ENCODE measurements at places on chromosomes 1 and 21.
A peak's percentile ranks its signal among the peaks of the same experiment; 100 is the strongest.

- DNase-seq: peak; percentile 66
Observed at GRCh38 chr21:42187976-42188653, 30.8 kb upstream of the ABCG1 start.

DNA sequence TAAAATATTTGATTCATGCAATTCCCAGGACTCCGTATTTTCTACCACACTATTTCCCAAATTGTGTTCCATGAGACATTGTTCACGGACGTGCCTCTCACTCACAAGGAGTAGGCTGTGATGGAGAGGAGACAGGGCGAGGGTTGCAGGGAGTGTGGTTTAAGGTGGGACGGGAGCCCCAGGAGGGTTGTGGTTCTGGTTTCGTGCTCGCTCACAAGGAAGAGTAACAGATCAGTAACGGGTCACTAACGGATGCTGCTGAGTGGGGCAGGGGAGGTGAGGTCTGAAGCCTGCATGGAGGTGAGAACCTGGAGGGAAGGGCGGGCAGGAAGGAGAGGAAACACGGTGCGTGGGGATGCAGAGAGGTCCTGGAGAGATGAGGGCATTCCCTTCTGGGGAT lies 28.8 kb downstream of the TFF3 start:
- DNase-seq: no peak

DNA sequence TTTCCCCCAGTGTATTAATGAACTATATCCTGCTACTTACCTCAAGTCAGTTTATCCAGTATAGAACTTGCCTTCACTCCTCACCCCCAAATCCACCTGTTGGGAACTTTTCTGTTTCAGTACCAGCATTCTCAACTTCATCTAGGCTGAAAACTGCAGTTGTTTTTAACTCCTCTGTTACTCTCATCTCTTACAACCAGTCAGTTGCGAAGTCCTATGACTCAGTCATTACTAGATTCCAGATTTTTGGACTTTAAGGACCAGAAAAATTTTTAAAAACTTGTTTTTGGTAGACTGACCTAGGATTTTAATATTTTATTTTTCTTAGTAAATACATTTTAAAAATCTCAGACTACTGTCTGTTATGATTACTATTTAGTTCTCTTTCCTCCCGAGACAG lies 8.1 kb downstream of the GNAI3 start:
- DNase-seq: no peak

- no peak for DNase-seq
Observed at GRCh38 chr1:154730986-154731489, 123.1 kb upstream of the ADAR start.

DNA sequence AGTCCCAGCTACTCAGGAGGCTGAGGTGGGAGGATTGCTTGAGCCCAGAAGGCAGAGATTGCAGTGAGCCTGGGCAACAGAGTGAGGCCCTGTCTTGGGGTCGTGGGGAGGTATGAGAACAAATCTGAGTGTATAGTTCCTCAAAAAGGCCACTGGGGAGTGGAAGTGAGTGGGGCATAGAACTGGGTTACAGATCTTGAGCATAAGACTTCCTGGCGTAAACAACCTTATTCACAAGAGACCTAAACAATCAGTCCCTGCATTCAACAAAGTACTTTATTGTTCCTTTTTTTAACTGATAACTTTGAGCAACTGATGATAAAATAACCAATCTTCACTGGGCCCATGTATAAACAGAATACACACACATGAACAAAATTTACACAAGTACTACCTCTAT lies 72.7 kb upstream of the MUTYH start:
- no peak for DNase-seq

- DNase-seq: no peak
Observed at GRCh38 chr21:35298757-35299156, 249.7 kb upstream of the RUNX1 start.

DNA sequence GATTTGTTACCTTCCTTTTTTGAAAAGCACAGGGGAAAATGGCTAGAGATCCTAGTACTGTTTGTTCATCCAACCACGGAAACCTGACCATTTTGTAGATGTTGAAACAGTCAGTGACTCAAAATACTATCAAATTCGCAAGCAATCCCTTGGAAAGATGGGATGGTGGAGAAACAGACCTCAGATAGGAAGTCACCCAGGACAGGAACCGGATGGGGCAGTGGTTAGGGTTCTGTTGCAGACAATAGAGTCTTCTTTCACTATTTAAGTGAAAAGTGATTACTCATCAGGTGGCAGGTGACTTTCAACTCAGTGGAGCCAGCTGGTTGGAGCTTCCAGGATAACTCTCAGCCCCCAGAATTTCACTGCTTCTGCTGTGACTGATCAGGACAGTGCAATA lies 17.0 kb downstream of the LHX4 start:
- DNase-seq: no peak

DNA sequence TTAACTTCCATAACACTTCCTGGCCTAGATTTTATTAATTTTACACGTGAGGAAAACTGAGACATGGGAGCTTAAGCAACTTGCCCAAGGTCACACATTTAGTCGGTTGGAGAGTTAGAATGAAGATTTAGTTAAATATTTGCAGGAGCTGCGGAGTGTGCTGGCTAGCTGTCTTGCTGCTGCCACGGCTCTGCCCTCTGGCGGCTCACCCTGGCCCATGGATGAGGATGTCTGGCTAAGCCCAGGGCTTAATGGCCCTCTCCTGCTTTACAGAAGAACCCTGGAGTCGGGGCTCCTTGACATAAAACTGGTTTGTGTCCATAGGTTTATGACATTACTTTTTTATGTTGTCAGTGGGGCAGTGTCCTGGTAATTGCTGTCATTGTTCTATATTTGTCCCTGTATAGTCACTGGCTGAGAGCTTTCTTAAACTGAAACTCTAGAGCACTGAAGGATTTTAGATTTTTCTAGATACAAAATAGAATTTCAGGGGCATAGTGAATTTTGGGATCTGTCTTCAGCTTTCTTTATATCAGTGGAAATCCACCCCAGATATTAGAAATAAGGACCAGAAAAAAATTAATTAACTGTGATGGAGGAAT lies 88.9 kb upstream of the WLS start:
- no peak for DNase-seq

GRCh38 chr21:26966649-26967061 lies 233 bp downstream of the ADAMTS5 start:
- no peak for DNase-seq

DNA sequence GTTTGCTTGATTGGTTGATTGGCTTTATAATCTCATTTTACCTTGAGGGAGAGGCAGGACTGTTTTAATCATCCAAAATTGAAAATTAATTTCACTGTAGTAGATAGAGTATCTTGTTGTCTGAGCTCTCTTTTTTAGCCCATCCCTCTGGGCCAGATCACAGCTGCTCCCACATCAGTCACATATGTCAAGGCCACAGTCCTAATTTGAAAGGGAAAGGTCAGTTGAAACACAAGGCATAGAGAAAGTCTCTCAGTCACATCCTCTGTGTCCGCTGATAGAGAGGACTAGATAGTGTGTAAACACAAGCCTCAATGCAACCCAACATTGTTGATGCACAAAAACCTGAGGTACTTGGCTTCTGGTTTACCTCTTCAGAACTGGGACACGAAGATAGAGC lies 6.8 kb downstream of the C1orf74 start:
- no peak for DNase-seq

DNA sequence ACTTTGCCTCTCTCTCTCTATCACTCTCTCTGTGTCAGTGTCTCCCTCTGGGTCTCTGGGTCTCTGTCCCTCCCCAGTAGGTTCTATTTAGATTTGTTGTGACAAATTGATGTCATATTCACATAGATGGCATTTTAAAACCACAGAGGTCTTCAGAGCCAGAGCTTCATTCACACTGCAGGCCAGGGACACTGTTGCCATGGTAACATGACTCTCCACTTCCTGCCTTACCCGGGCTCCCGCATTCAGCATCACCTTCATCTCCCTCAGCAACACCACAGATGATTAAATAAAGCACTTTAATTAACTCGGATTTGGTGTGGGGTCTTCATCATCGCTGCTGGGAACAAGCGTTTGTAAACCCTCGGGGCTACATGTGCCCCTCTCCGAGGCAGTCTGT lies 132.6 kb downstream of the ETS2 start:
- no peak for DNase-seq

DNA sequence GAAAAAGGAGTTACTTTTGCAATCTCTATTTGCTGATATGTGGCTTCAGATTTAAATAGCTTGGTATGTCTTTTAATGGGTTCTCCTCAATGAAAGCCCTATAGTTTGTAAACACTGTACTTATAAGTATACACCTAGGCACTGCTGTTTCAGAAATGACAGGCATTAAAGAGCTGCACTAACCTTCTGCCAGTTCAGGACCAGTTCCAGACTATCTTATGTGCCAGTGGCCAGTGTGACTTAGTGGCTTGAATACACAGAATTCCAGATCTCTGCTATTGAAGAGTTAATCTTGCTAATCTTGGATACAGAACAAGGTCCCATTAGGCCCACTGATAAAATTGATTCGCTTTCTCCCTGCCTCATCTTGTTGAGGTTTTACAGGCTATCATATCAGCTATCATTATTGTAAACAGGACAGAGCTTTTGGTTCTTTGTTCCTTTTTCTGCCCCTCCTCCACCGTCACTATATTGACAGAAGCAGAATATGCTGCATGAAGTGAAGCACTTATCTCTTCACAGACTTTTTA lies 337.5 kb downstream of the LRRIQ3 start:
- DNase-seq: no peak

DNA sequence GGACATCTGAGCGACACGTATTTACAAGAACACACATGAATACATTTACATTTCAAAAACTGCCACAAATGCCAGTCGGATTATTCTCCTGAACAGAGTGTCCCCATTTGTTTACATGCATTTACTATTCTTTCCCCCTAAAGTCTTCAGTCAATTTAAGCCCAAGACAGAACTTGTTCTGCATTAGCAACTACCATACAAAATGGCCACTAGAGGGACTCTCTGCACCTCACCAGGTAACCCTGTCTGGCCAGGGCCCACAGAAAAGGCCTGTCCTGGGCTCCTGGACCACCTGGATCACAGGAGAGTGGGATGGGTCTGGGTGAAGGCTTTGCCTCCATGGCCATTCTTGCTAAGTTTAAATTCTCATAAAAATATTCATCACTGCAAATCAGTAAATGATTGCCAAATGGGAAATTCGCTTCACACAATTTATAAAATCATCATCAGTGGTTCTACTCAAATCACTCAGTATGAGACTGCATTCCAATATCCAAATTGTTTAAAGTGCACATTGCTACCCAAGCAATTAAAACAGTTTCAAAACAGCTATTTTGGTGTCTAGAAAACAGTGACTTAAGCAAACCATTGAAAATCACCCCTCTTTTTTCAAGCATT lies 12.5 kb upstream of the GUCA2A start:
- DNase-seq: no peak

DNA sequence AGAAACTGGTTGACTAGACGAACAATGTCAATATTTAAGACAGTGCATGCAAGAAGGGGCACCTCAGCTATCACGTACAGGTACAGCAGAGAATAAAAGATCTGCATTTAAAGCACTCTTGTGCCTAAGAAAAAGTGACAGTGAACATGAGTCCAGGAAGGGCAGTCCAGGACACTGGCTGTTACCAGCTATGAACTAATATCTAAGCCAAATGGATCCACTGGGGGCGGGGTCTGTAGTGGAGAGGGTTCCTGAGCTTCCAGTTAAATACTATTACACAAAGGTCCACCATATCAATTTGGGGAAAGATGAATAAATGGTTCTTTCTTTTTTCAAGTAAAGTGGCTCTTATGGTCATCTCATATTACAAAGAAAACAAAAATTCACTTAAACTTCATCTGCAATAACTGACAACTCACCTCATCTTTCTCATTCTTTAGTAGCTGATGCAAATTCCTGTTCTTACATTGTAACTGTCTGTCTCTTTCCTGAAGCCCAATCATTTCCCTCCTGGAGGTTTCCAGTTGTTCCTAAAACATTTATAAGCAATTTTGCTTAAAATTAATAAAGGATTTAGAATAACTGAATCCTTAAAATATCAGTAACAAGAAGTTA lies 24.5 kb downstream of the SSX2IP start:
- DNase-seq: no peak

- no peak for DNase-seq
Observed at GRCh38 chr1:114756009-114756892, 1.5 kb downstream of the CSDE1 start.

DNA sequence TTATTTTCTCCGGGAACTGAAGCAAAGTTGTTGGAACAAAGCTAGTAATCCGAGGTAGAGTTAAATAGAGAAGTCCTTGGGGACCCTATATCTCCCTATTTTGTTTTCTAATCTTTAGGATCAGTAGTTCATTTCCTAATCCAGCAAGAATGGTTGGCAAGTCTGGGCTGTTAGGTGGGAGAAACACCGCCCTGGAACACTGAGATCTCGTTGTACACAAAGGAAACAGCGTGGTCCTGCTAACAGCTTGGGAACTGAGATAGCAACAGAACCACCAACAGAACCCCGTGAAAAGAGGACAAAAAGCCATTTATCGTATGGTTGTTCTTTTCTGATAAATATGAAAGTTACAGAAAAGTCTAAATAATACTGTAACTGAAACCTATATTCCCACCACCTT lies 121.9 kb upstream of the CDC42BPA start:
- no peak for DNase-seq

GRCh38 chr1:187079330-187079729 lies 250.6 kb downstream of the PLA2G4A start:
- DNase-seq: no peak

- no peak for DNase-seq
Observed at GRCh38 chr1:209403921-209404320, 179.6 kb upstream of the CAMK1G start.

- no peak for DNase-seq
Observed at GRCh38 chr1:86993269-86993985, 79.0 kb downstream of the HS2ST1 start.

DNA sequence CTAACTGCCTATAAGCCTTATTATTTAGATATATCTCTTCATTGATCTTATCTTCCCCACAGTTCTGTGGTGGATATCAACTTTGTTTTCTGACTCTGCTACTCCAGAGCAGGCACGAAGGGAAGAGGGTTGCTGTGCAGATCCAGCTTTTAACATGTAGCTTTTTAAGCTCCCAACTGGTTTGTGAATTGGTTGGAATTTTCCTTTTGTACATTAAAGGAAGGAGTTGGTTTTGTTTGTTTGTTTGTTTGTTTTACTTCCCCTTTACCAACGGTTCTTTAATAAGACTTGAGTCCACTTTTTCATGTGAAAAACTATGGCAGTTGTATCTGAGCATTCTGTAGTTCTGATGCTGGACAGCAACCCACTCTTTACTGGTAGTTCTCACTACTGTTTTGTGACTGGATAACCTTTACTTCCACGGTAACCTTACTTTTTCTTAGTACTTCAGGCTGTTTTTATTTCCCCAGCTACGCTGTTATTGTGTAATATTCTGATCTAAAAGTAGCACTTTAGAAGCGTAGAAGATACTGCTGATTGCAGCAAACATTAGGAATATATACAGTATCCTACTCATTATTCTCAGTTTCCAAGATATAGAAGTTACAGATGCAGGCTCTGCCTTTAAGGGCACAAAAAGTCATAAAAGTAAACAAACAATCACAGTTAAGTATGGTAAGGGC lies 1.6 kb downstream of the GNPAT start:
- no peak for DNase-seq

All from activated T-helper 1 cell treated with anti-CD3 and anti-CD28 coated beads, Interleukin-2, amount 50 U/mL, for 16 hours (primary cell).